Naive thymus-derived CD8-positive, alpha-beta T cell (primary cell): ENCODE measurements at places on chromosomes 4 and X. TPM values are rescaled to one million over a fixed set of nuclear protein-coding genes. Genes with fewer than 3 reads are reported as not detected.

SHISA3 gene
- not detected for polyA plus RNA-seq

NKAP gene
- polyA plus RNA-seq, result 2.8 TPM

UPF3B gene
- 11.0 TPM for polyA plus RNA-seq

DNA sequence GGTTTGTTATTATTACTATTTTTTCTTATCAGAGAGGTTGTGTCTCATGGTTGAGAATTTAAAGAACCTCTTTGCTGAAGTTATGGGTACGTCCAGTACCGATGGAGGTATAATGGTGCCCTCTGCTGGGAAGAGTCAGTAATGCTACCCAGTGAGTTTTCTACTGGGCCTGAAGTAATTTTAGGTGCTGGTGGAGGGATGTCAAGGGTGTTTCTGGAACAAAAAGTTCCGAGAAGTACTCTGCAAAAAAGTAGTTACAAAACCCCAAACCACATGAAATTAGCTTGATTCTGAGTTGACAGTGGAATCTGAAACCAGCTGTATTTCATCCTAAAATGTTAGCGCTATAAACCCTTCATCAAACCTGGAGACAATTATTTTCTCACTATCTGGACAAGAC, 102.5 kb upstream of the MID1 start:
- no peak for DNase-seq

USP26 gene
- polyA plus RNA-seq, result not detected
